ENCODE measurements at places on chromosomes 13 and 19.

- DNase-seq, result no peak
Measured at GRCh38 chr13:21717817-21718216, 46.9 kb downstream of the FGF9 start.

- DNase-seq, result peak; percentile 73
Measured at GRCh38 chr19:51552996-51553725, 17.9 kb upstream of the ZNF175 start.

GRCh38 chr13:71659404-71659803 lies 207.6 kb downstream of the DACH1 start:
- no peak for DNase-seq

DNA sequence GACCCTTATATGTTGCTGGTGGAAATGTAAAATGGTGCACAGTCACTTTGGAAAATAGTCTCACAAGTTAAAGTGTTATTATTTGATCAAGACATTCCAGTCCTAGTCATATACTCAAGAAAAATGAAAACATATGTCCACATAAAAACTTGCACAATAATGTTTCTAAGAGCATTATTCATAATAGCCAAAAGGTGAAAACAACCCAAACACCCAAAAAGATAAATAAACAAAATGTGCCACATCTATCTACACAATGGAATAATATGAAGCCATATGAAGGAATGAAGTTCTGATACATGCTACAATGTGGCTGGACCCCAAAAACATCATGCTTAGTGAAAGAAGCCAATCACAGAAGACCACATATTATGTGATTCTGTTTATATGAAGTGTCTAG lies 14.4 kb upstream of the AKAP8 start:
- DNase-seq, result no peak

- DNase-seq, result peak; percentile 14
Measured at GRCh38 chr19:51457351-51458013, 772 bp downstream of the SIGLEC8 start.

All from stimulated activated CD4-positive, alpha-beta T cell treated with anti-CD3 and anti-CD28 coated beads, Interleukin-2, amount 100 ng/mL, for 24 hours (primary cell).